ENCODE measurements at places on chromosomes 5 and 9. TPM values are rescaled to one million over a fixed set of nuclear protein-coding genes. Genes with fewer than 3 reads are reported as not detected.
A peak's percentile ranks its signal among the peaks of the same experiment; 100 is the strongest.

DNA sequence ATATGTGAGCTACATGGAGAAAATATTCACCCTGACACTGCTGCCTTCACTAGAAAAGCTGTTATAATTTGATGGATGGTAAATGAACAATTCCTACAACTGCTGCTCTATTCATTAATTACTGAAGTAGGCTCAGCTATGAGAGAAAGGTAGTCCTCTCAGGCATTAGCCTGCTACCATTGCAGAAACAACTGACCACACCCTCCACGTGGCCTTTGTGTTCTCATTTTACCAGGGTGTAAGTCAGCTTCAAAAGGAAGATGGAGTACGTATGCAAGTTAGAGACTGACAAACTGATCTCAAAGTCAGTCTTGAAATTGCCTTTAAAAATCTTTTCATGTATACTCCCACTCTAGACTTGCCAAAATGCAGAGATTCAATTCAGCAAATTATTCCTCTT, 26.3 kb upstream of the TPD52L3 start:
- no peak for DNase-seq
- H3K36me3 ChIP-seq, result no peaks in the 10 kb centered on the region
- H3K27ac ChIP-seq, result no peak overlapping the region
- H3K4me1 ChIP-seq, result no peaks in the 10 kb centered on the region
- no peak overlapping the region for H3K4me3 ChIP-seq

CARD9 gene
- total RNA-seq, result 16.9 TPM

DNA sequence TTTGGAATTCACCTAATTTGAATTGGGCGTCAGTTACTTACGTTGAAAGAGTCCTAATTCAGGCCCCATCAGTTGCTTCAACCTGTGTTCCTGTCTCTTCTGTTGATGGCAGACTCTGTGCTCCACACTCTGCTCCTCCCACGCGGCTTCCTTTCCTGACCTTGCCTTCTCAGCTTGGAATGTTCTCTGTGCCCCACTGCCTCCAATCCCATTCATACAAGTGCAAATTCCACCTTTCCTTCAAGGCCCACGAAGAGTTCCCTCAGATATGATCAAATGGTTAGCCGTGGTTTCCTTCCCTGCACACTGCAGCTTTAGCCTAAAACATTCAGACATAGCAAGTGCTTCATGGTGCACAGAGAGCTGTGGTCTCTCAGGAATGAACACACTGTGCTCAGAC, 65.7 kb downstream of the SREK1 start:
- H3K4me3 ChIP-seq, result no peak overlapping the region
- H3K4me1 ChIP-seq, result no peaks in the 10 kb centered on the region
- H3K27me3 ChIP-seq, result no peaks in the 10 kb centered on the region
- DNase-seq, result no peak

DNA sequence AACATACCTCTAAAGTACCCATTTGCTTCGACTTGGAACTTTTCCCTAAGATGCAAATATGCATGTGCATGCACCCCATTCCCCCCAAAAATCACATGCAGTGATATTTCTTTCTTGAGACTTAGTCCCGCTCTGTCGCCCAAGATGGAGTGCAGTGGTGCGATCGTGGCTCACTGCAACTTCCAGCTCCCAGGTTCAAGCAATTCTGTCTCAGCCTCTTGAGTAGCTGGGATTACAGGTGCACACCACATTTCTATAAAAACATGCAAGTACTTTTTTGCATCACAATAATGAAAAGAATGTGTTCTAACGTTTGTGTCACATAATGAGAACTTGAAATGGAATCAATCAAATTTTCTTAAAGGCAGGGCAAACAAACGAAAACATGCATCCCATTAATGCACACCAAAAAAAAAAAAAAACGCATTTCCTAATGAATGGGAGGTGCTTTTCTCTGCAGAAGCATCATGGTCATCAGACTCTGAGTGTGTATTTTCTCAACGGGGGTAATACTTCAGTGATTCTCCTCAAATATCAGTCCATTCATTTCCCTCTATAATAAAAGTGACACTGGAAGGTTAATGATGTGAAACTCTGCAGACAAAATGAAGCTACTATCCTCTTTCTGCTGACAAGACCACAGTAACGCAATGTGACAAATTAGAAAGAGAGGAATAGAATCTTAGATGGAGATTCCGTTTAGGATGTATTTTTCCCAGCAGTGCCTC, 389.4 kb downstream of the CTNND2 start:
- H3K27ac ChIP-seq, result no peak overlapping the region
- no peaks in the 10 kb centered on the region for H3K27me3 ChIP-seq
- no peaks in the 10 kb centered on the region for H3K4me1 ChIP-seq
- no peaks in the 10 kb centered on the region for H3K36me3 ChIP-seq
- no peak for DNase-seq

ACER2 gene
- total RNA-seq, result 3.9 TPM

GRCh38 chr5:144142139-144142823, 28.2 kb downstream of the YIPF5 start:
- no peak overlapping the region for H3K27ac ChIP-seq
- H3K36me3 ChIP-seq, result no peaks in the 10 kb centered on the region
- no peak overlapping the region for H3K4me3 ChIP-seq
- no peak for DNase-seq
- no peaks in the 10 kb centered on the region for H3K4me1 ChIP-seq

DNA sequence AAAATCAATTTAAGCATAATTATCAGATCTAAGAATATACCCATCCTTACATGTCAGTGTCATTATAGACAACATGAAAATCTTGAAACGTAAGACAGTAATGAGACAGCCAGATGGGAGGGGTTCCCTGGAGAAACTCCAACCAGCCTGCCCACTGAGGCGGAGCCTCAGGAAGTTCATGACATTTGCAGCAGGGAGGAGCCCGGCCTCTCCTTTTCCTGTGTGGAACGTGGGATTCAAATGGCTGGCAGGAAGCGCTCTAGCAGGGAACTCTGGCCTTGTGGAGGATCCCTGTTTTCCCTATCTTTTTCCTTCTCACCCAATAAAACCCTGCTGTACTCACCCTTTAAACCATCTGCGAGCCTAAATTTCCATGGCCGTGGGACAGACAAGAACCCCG, 176.6 kb upstream of the KCNN2 start:
- no peak overlapping the region for H3K4me3 ChIP-seq
- H3K4me1 ChIP-seq, result no peaks in the 10 kb centered on the region
- no peak for DNase-seq
- no peaks in the 10 kb centered on the region for H3K36me3 ChIP-seq
- no peak overlapping the region for H3K27ac ChIP-seq

DNA sequence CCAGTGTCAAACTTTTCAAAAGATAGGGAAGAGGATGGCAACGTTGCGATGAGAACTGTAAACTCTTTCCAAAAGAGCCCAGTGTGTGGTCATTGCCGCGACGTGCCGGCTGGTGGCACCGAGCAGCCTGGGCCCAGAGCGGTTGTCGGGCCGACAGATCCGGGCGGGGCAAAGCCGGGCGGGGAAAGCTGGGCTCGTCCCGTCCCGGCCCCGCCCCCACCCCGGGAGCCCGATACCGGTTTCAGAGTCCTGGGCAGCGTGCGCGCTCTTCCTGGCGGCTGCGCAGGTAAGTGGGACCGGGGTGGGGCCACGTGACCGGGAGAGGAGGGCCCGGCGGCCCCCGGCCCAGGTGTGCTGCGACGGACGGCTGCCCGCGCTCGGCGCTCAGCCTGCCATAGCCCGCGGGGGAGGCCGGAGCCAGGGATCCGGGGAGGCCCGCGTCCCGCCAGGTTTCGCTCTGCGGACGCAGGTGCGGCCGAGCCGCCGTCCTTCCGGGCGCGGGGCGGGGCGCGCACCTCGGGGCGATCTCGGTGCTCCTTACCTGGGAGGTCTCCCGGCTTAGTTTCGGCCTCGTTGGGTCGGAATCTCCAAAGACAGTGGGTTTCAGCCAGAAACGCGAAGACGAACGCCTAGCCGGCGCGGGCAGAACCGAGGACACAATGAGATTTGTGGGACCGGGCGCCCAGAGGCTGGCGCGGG, at the start of gene MARVELD2:
MARVELD2 (plus strand) TSS at position 232 of the 699 bp plus-strand sequence. CDS start 4,270 bp downstream, outside the sequence.
- H3K27me3 ChIP-seq, result no peaks in the 10 kb centered on the region
- peak within 1 kb of the TSS; percentile 47 for H3K27ac ChIP-seq
- DNase-seq, result no peak
- H3K36me3 ChIP-seq, result peaks cover 18% of the 10 kb centered on the region

- no peak overlapping the region for H3K27ac ChIP-seq
- no peaks in the 10 kb centered on the region for H3K27me3 ChIP-seq
- DNase-seq, result no peak
- no peak overlapping the region for H3K4me3 ChIP-seq
- no peaks in the 10 kb centered on the region for H3K36me3 ChIP-seq
Measured at GRCh38 chr9:116352958-116353357, 199.4 kb downstream of the PAPPA start.

GRCh38 chr5:157306692-157307471, 41.0 kb downstream of the CYFIP2 start:
- no peak for DNase-seq
- no peaks in the 10 kb centered on the region for H3K27me3 ChIP-seq
- H3K27ac ChIP-seq, result no peak overlapping the region
- no peak overlapping the region for H3K4me3 ChIP-seq
- H3K36me3 ChIP-seq, result no peaks in the 10 kb centered on the region

DNA sequence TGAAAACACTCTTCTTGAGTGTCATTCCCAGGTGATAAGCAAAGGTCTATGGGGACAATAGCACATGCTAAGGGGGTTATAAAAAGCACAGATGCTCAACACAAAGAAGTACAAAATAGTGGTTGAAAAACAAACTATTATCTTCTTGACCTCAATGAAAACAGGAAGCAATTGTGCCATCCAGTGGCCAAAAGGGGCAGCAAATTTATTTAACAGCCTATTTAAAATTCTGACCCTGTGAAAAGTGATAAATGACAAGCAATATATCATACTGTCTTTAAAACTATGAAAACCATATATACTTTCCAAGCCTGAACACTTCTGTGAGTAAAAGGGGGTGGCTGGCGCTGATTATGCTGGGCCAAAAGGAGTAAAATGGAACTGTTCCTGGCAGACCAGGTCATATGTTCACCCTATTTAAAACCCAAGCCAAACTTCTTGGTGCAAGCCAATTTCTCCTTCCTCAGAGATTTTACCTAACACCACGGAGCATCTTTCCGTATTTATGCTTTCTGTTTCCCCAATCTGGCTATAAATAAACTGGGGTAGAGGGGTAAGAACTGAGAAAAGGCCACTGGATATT, 29.7 kb downstream of the TEX10 start:
- H3K4me3 ChIP-seq, result no peak overlapping the region
- H3K27ac ChIP-seq, result no peak overlapping the region
- no peak for DNase-seq
- no peaks in the 10 kb centered on the region for H3K27me3 ChIP-seq

DNA sequence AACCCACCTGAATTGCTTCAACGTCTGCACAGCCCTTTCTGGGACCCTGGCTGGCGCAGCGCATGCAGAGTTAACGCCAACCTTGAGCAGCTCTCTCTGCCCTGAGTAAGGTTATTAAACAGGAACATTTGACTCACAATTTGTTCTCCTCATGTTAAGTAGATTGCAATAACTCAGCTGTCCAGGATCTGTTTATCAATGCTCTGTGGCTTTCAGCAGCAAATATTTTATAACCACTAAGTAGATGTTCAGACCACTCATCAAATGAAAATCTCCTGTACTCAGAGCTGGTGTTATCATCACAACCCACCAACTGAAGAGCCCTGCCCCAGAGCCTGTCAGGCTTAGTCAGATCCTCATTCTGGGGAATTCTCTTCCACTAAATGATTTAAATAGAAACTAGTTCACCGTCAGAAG, 403.0 kb downstream of the ZNF608 start:
- no peaks in the 10 kb centered on the region for H3K27me3 ChIP-seq
- H3K4me1 ChIP-seq, result peaks cover 17% of the 10 kb centered on the region

DNA sequence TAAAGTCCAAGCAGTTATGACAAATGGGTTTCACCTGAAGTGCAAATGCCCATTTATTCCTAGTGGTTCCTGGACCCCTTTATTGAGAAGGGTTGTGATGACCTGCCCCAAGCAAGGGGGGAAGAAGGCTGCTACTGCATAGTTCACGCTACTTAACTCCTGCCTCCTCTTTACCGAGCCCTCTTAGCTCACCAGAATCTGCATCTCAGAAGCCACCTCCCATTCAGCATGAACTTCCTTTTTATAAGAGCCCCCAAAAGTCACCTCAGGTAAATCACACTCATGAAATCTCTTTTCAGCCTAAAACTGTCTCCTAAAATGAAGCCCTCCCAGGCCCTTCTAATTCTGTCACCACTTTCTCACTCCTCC, 26.6 kb upstream of the C9orf72 start:
- no peak for DNase-seq
- no peak overlapping the region for H3K4me3 ChIP-seq
- H3K27me3 ChIP-seq, result no peaks in the 10 kb centered on the region
- no peaks in the 10 kb centered on the region for H3K36me3 ChIP-seq
- H3K27ac ChIP-seq, result no peak overlapping the region
- H3K4me1 ChIP-seq, result no peaks in the 10 kb centered on the region

DNA sequence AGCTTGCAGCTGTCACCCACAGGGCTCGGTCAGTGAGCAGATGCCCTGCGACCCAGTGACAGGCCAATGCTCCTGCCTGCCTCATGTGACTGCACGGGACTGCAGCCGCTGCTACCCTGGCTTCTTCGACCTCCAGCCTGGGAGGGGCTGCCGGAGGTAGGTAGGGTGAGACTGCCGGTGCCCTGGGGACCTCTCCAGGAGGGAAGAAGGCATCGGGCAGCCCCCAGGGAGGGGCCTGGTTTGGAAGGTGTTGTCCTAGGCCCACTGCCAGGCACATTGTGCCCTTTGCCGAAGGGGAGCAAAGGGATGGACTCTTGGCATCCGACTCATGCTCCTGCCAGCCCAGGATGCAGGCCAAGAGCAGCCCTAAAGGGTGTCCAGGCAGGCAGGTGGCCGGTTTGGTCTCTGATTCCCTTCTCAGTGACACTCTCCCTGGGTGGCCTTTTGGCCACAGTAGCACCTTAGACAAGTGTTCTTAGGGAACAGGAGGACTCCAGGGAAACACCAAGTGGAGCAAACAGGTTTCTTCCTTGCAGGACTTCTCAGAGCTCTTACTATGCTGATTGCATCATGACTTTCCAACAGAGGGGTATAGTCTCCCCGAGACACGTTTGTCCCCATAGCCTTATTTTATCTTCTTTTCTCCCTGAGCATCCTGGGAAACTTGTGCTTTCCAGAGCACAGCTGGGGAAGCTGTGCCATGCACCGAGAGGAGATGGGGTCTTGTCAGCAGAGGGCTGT, 28.1 kb upstream of the AIF1L start:
- no peak for DNase-seq
- no peaks in the 10 kb centered on the region for H3K4me1 ChIP-seq
- H3K27ac ChIP-seq, result no peak overlapping the region
- H3K27me3 ChIP-seq, result no peaks in the 10 kb centered on the region
- H3K4me3 ChIP-seq, result no peak overlapping the region

GRCh38 chr5:170302653-170303501, 5.3 kb upstream of the LCP2 start:
- no peaks in the 10 kb centered on the region for H3K27me3 ChIP-seq
- DNase-seq, result peak; percentile 91
- H3K4me1 ChIP-seq, result peaks cover 28% of the 10 kb centered on the region
- H3K27ac ChIP-seq, result peak overlapping the region; percentile 28
- H3K4me3 ChIP-seq, result no peak overlapping the region

GFI1B gene
- total RNA-seq, result not detected

Measured in vagina (tissue), 2 donors.